ENCODE measurements at places on chromosomes 12 and 14.

- no peak for DNase-seq
Observed at GRCh38 chr12:49201595-49202295, 12.9 kb upstream of the TUBA1A start.

DNA sequence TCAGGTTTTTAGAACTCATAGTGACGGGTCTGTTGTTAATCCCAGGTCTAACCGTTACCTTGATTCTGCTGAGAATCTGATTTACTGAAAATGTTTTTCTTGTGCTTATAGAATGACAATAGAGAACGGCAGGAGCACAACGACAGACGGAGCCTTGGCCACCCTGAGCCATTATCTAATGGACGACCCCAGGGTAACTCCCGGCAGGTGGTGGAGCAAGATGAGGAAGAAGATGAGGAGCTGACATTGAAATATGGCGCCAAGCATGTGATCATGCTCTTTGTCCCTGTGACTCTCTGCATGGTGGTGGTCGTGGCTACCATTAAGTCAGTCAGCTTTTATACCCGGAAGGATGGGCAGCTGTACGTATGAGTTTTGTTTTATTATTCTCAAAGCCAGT, 34.4 kb downstream of the PSEN1 start:
- DNase-seq = no peak

- no peak for DNase-seq
Observed at GRCh38 chr12:77325511-77326236, 260.3 kb upstream of the E2F7 start.

GRCh38 chr12:93657071-93657470, 20.1 kb upstream of the CRADD start:
- no peak for DNase-seq

GRCh38 chr12:124831590-124831989, 32.1 kb downstream of the SCARB1 start:
- DNase-seq = no peak

DNA sequence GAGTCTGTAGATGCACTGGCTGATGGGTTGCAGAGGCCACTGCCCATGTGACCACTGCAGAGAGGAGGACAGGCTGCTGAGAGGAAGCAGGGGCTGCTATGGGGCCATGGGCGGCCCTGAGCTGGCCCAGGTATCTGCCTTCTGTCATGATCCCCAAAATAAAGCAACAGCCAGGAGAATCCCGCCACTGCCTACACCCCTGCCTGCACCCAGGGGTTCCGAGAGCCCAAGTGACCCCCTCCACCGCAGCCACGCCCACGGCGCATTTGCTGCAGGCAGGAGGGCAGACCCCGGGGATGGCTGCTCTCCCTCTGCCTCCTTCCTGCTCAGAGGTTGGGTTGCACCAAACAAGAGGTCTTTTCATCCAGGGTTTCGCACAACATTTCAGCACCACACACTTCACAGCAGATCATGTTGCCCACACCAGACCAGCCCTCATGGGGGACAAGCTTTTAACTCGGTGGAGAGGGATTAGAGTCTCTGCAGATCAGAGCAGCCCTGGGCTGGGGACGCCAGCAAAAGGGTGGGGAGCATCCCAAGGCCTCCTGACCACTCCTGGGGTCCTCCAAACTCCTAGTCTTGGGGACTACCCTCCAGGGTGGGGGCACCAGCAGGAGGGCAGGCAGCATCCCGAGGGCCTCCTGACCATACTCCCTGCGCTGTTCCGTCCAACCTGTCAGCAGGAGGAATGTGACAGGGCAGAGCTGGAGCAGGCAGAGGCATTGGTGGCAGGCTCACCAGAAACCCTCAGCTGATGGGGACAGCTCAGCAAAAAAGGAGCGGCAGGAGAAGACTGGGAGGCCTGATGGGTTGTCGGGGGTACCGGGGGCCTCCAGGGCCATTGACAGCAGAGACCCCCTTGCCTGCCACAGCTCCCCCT, 14.1 kb downstream of the CCDC85C start:
- no peak for DNase-seq

- no peak for DNase-seq
Observed at GRCh38 chr12:16573398-16574077, 32.4 kb downstream of the LMO3 start.

- DNase-seq = no peak
Observed at GRCh38 chr12:93922583-93923006, 225.8 kb upstream of the PLXNC1 start.

GRCh38 chr14:89828471-89829165, 125.9 kb downstream of the EFCAB11 start:
- no peak for DNase-seq

GRCh38 chr14:64550621-64551333, 1.0 kb downstream of the PPP1R36 start:
- DNase-seq = no peak

- no peak for DNase-seq
Observed at GRCh38 chr14:30855345-30856037, 18.9 kb upstream of the COCH start.

GRCh38 chr14:93905623-93906022, 21.5 kb upstream of the FAM181A start:
- DNase-seq = no peak

GRCh38 chr14:99512571-99513182, 31.5 kb downstream of the CCNK start:
- DNase-seq = no peak

- no peak for DNase-seq
Observed at GRCh38 chr12:3417937-3418462, 73.0 kb upstream of the PRMT8 start.

- no peak for DNase-seq
Observed at GRCh38 chr12:120791669-120792176, 66.1 kb downstream of the ACADS start.

DNA sequence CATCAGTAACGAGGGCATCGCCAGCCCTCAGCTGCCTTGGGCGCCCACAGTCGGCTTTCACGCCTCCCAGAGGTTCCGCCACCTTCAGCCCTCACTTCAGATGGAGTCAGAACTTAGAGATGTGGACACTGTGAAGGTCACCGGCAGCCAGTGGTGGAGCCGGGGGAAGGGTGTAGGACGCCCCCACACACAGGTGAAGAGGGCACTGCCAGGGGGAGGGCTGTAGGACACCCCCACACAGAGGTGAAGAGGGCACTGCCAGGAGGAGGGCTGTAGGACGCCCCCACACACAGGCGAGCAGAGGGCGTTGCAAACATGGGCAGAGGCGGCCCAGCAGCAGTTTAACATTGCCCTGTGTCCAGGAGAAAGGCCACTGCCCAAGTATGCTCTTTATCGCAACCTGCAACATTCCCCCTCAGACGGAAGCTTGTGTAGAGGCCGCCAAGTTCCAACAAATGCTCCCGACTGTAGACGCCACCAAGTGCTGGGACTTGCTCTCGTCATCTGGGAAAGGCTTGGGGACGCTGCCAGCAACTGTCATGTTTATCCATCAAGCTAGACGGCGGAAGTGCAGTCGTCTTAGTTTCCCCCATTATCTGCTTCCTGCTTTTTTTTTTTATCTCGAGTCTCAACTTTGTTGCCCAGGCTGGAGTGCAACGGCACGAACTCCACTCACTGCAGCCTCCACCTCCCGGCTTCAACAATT, 4.9 kb upstream of the ANKLE2 start:
- DNase-seq = no peak

GRCh38 chr12:92951006-92951405, 21.9 kb upstream of the EEA1 start:
- DNase-seq = no peak

DNA sequence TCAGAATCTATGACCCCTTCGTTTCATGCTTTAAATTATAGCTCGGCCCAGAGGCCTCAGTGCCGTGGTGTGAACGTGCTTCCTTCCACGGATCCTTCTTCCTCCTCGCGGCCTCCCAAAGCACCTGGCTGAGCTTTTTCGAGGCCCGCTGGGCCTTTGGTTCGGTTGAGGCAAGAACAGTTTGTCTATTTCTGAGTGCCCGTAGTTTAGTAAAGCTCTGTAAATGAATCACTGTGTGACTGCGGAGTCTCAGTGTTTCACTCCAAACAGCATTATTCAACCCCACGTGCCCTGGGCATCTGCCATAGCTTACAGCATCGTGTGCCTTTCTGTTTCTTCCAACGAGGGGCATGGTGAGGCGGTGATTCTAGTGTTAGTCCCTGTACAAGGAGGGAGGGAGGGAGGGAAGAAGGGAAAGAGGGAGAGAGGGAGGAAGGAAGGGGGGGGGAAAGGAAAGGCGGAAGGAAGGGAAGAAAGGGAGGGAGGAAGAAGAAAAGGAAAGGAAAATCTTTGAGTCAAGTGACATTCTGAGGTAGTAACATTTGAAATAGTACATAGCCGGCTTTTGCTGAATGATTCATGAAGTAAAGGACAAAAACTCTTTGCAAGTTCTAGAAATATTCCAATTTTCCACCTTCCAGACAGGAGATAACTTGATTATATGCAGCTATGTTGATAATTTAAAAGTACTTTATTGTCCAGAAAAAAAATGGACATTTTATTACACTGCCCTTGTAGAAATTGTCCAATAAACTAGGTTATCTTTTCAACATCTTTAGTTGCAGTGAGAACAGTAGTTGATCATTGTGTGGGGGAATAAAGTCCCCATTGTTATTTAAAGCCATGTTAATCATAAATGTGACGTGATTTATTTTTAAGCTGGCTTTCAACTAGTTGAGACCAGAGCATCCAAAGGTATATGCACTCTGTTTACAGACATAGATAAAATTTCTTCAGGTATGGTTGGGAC, 1.2 kb upstream of the TRIM9 start:
- DNase-seq = peak; percentile 81

DNA sequence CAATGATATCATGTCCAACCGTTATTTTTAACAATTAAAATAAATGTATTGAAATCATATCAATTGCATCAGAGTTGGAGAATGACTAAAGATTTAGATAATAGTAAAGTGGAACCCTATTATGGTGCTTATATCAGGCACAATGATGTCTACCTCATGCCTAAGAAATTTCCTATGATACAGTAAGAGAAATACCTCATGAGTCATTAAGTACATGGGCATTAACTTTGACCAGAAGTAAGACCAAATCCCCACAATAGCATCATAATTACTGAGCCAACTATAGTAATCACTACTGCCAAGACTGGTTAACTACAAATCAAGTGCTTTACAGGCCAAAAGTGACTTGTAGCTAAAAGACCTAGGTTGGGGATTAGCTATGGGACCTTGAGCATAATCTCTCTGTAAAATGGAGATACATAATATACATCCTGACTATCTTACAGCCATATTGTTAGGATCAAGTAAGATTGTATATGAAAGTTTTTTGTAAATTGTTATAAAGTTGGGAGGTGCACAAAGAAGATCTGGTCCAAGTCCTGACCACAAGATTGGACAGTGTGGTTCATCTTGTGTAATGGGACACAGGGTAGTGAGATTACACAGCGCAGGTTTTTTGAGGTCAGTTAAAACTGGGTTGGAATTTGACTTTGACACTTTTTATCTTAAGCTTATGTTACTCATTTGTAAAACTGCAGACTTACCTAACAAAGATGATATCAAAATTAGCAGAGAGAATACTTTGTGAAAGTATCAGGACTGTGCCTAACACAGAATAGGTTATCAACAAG, 60.5 kb downstream of the ERGIC2 start:
- no peak for DNase-seq

DNA sequence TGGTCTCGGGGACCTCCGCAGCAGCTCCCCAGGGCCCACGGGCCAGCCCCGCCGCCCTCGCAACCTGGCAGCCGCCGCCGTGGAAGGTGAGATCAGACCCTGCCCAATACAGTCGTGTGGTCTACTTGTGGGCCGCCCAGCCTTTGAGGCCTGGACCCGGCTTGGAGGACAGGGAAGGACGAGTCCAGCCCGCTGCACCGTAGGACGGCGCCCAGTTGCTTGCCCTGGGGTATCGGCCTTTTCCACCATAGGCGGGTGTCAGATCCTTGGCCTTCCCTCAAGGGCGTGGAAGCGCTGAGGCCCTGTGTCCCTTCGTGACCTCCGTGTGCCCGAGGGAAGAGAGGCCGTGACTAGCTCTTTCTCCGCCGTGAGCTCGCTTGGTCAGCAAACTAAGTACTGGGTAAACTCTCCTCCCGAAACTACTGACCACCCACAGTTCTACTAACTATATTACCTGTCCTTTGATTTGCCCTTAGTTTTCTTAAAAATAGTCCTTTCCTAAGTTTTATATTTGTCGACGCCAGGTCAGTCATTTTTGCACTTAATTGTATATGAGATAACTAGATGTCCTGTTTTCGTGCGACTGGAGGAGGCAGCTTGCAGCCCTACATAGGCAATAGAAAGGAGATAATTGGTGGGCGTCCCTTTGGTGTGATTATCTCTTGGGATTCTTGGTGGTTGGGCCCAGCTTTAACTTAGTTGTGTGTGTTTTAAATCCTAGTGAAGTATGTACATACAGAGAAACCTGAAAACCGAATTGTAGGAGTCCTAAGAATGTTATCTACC, 757 bp downstream of the SLC25A3 start:
- DNase-seq = no peak

DNA sequence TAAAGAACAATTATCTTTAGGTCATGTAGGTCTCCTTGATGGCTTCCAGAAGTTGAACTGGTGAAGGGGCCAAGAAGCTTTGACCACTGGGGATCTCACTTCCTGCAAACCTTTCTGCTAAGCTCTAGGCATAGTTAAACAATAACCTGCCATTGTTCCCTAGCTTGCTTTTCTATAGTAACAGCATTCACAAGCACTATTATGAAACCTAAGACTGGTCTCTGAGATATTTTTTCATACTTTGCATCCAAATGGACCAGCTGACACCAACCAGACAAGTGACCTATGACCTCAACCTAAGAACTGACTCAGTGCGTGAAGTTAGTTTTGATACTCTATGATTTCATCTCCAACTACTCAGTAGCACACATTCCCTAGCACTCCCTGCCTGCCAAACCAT, 129.1 kb downstream of the PTPRB start:
- no peak for DNase-seq

GRCh38 chr12:5461966-5462365, 30.1 kb downstream of the NTF3 start:
- DNase-seq = no peak

DNA sequence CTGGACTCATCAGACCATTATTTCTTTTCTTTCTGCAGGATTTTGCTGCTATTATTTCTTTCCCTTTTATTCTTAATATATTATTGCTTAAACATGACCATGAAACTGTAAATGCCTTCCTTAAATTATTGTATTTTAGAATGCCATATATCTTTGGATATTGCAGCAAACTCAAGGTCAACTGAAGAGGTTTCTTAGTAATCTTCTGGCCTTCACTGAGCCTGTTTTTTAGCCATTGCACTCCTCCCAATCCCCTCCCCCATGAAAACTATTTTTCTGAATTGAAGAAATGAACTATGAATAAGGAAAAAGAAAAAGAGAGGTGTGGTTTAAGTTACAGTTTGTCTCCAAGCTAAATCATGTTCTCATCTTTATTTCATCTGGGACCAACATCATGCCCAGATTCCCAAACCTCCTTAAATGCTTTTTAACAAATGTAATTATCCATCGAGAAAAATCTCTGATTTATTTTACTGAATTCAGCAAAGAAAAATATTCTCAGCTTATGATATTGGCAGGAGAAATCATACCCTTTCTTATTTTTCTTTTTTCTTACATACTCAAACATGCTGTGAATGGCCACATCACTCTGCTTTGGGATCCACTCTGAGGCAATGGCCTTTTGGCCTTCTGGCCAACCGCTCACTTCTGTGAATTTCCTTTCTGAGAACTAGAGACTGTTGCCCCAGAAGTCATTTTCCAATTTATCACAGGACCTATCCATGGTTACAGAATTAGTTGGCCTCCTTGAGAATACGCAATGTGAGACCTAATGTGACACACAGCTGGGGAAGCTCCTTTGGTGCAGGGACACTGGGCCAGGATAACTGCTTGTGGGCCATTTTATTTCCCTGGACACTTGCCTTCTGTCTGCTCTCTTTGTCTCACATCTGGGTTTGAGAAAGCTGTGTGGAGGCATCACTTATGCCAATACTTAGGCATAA, 50.9 kb downstream of the IGF1 start:
- no peak for DNase-seq

GRCh38 chr14:44700184-44700583, 193.1 kb upstream of the FSCB start:
- DNase-seq = no peak

All from substantia nigra (tissue), 51 donors.